ENCODE measurements at places on chromosomes 12 and 14. TPM values are rescaled to one million over a fixed set of nuclear protein-coding genes. Genes with fewer than 3 reads are reported as not detected.

SLCO1C1 gene
- 0.32 TPM for total RNA-seq

DIP2B gene
- total RNA-seq, result 32.9 TPM

KCNC2 gene
- total RNA-seq, result 0.43 TPM

KLRF1 gene
- total RNA-seq, result 0.32 TPM

FAM181A gene
- total RNA-seq, result not detected

CABP1 gene
- not detected for total RNA-seq

PSME2 gene
- total RNA-seq, result 151 TPM

All from fibroblast of villous mesenchyme (primary cell).